ENCODE measurements at places on chromosomes 4 and X.
A peak's percentile ranks its signal among the peaks of the same experiment; 100 is the strongest.

GRCh38 chr4:73853246-73853704 lies at the start of gene PF4V1:
PF4V1 (plus strand) TSS chr4:73853296; CDS start chr4:73853363, 67 bp downstream.
- DNase-seq, result no peak

GRCh38 chr4:86831262-86832130 lies 17.7 kb downstream of the SLC10A6 start:
- DNase-seq, result peak; percentile 56

GRCh38 chr4:72489267-72489666 lies 79.8 kb downstream of the ADAMTS3 start:
- no peak for DNase-seq

DNA sequence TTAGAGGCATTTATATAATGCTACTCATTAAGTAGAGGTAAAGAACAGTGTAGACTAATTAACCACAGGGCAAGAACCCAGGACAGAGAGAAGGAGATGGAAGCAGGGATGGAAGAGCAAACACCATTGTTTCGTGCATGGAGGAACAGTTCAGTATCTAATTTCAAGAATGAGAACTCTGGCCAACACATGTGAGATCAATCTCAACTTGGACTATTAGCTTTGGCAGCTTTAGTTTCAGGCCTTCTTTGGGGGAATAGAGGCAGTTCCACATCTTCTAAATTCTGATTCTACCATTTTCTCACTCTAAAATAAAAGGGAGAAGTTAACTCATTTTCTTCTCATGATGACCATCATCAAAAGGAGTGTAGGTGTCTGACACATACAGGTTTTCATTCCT lies 207.0 kb downstream of the LDB2 start:
- DNase-seq, result no peak

DNA sequence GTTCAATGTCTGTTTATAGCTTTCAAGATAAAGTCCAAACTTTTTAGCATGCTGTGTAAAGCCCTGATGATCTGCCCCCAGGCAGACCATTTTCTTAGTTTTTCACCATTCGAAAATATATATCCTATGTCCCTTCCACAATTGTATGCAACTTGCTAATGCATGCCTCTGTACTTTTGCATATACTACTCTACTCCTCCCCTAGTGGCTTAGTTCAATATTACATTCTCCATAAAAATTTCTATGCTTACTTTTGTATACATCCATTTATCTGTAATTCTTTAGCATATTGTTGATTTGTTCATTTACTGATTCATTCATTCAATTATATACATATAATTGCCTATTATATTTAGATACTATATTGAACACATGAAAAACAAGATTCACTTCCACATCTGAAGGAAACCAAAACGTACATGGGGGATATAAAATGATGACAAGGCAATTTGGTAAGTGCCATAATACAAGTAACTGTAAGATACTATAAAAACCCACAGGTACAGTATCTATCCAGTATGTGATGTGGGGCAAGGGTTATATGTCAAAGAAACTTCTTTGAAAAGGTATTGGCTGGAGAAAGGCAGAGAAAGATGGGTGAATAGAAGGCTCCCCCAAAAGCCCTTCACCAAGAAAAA lies 902.5 kb downstream of the FAM133A start:
- no peak for DNase-seq

GRCh38 chrX:9942086-9942485 lies 25.1 kb upstream of the CLDN34 start:
- no peak for DNase-seq

DNA sequence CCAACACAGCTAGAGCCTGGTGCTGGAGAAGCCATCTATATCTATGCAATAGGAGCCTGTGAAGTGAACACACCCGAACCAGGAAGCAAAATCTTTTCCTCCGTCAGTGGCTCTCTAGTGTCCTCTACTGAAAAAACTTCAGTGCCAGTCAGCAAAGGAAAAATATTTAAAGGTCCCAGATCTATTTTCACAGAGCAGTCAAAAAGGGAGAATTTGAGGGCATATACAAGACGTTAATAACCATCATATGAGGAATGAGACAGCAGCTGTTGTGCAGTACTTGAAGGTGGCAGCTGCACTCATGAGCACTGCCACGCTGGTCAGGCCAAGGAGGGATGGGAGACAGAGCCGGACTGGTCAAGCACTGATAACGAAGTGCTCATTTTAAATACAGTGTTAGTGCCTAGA lies 14.4 kb downstream of the MCUB start:
- no peak for DNase-seq

DNA sequence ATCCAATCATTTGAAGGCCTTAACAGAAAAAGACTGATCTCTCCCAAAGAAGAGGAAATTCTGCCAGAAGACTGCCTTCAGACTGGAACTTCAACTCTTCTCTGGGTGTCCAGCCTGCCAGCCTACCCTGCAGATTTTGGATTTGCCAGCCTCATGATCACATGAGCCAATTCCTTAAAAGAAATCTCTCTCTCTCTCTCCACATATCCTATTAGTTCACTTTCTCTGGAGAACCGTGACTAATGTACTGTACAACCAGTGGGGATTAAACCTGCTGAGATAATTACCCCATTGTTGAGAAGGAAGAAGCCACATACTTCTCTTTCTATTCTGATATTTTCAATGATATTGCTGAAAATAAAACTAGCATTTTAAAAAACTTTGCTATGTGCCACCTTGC lies 711.3 kb upstream of the AMOT start:
- no peak for DNase-seq

DNA sequence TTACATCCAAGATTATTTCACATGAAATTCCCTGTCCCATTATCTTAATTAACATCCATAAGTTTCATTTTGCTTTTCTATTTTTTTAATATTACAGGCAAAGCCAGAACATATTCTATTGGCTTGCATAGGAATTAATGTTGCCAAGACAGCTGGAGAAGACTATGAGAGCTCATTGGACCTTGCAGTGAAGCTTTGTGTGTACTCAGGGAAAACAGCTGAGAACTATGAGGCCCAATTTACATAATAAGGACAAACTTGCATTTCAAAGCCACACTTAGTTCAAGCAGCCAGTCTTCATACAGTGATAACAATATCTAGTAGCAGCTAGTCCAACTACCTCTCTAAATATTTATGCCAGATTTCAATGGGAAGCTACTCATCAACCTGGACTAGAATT lies 134.4 kb downstream of the DDX53 start:
- DNase-seq, result no peak

GRCh38 chr4:41939016-41939626 lies 3.9 kb downstream of the TMEM33 start:
- no peak for DNase-seq

DNA sequence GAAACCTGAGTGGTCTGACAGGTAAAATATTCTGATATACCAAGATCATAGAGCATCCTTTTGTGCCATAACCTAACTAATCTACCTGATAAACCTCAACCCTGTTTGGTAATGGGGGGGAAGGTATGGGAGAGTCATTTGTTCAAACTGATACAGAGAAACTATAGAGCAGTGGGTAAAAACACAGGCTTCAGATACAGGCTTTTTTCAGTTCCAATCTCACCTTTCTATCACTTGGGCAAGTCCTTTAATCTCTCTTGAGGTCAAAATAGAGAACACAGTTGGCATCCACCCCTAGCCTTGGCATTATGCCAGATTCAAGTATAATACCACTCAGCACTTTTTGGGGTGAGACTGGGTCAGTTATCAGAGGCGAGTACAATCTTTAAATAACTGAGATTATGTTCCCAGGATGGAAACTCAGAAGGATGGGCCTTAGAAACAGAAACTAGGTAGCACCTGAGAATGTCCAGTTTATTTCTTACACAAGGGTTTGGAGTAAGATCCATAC lies 880 bp upstream of the ETDC start:
- DNase-seq, result no peak

DNA sequence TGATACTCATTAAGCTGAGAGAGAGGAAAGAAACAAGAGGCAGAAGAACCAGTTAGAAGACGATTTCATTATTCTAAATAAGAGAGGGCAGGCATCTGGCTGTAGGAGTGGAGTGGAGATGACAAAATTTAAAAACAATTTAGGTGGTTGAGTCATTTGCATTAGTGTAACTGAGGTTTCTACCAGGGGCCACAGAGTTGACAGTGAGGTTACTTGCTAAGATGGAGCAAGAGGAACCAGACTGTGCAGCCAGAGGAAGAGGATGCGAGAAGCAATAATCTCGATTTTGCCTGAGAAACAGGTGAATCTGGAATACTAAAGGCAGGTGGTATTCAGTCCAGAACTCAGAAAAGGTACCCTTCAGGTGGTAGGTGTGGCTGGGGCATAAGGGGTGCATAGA lies 491.9 kb downstream of the MID1IP1 start:
- no peak for DNase-seq

DNA sequence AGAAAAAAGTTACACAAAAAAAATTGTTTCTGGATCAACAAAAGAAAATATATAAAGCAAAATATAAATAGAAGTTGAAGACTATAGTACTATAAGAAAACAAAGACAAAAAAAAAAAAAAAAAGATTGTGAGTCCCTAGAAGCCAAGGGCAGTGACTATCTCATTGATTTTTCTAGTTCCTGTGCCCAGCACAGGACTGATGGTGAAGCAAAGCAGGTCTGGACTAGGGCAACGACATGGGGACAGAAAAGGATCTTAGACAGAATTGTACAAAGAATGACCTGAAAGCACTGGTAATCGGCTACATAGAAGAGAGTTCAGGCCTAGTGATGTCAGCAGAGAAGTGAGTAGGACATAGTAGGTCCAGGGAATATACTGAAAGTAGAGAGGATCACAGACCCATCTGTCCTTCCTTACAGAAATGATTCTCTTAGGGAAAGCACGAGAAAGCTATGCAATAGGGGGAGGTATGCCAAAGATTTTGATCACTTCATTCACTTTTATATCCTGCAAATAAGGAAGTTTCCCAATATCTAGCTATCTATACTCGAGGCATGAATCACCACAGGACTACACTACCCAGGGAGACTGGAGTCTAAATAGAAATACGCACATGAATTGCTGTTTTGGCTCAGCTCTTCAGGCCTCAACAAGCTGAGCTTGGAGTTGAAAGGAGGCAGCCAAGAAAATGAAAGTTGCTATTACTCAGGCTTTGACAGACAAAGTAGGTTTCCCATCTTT lies 230.9 kb upstream of the GPC4 start:
- DNase-seq, result peak; percentile 26

DNA sequence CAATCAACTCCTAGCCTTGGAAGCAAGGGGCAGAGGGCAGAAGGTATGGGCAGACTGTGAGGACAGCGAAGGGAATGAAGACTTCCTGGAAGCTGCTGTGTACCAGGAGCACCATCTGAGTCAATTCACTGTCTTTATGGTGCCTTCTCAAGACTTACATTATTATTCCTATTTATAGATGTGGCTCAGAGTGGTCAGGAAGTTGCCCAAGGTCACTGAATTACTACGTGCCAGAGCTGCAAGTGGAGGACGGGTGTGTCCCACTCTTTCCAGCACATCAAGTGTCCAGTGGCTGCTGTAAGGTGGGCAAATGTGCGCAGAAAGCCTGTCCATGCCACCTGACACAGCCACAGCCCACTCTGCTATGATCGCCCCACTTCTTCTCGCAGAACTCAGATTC lies 32.0 kb downstream of the SMPX start:
- no peak for DNase-seq

DNA sequence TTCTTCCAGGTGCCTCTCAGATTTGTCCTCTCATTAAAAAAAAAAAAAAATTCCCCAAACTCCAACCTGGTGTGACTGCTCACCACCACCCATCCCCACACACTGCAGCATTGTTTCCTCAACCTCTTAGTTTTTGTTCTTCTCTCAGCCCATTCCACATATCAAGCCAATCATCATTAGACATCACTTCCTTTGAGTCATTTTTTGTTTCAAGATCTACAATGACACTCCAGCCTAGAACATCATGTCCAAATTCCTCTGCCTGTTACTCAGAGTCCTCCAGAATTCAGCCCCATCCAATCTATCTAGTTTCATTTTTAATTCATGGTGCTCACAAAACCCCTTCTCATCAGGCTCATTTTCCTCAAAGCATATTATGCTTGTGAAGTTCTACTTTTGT lies 262.5 kb upstream of the TEX13A start:
- DNase-seq, result no peak

GRCh38 chrX:69022430-69022829 lies 142.8 kb downstream of the PJA1 start:
- no peak for DNase-seq

GRCh38 chr4:106775636-106776035 lies 260.5 kb downstream of the DKK2 start:
- DNase-seq, result no peak

DNA sequence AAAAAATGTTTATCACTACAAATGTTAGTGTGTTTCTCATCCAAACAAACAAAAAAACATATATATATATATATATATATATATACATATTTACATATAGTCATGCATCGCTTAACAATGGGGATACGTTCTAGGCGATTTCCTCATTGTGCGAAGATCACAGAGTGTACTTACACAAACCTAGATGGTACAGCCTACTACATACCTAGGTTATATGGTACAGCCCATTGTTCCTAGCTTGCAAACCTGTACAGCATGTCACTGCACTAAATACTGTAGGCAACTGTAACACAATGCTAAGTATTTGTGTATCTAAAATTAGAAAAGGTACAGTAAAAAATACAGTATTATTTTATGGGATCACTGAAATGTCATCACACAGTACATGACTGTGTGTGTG lies 16.4 kb upstream of the TMSB4X start:
- no peak for DNase-seq

DNA sequence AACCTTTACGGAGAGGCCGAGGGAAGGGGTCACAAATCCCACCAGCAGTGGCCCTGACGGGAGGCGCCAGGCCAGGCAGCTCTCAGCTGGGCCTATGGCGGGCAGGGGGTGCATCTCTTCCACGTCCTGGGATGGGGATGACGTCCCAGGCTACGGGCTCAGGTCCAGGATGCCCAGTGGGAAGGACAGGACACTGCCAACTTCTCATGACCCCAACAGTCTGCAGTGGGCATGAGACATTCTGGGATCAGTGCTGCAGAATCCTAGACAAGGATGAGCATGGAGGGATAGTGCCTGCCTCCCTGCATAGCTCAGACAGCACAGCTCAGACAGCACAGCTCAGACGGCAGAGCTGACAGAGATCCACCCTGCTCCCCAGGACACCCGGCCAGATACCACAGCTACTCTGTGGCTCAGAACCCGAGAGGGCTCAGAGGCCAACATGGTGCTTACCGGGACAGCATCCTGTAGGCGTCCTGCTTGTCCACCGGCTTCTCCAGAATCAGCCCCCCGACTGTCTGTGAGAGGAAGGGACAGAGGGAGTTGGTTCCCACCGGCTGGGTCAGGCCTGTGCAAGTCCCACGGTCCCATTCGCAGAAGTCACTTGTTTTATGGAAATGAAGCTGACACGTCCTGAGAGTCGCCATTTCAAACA lies 17.3 kb downstream of the ASMTL start:
- DNase-seq, result peak; percentile 30

DNA sequence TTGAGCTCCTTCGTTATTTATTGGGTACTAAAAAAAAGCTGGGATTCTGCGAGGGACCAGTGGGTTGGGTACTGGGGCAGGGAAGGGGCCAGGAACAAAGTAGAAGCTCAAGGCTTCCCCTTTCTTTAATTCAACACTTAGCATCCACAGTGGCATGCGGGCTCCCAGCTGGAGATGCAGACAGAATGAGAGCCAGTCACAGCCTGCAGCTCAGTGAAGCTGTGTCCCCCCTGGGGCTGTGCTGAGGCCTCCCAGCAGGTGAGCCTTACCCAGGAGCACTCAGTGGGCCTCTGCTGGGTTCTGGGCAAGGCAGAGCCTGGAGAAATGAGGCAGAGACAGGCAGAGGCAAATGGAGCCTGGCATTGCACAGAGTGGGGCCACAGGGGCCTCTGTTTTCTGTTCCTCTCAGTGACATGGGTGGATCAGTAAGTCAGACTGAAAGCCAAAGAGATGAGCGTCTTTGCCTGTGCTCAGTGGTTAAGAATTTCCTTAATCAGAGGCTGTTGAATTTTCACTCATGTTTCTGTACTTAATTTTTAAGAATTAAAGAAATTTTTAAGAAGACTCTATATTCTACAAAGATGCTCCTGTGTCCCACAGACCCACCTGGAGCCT lies 181.4 kb upstream of the RBPJ start:
- no peak for DNase-seq

Data from left lung (tissue), 14 donors.